Mesothelial cell of epicardium (in vitro differentiated cells): ENCODE measurements at places on chromosomes 4 and X.
A peak's percentile ranks its signal among the peaks of the same experiment; 100 is the strongest.

DNA sequence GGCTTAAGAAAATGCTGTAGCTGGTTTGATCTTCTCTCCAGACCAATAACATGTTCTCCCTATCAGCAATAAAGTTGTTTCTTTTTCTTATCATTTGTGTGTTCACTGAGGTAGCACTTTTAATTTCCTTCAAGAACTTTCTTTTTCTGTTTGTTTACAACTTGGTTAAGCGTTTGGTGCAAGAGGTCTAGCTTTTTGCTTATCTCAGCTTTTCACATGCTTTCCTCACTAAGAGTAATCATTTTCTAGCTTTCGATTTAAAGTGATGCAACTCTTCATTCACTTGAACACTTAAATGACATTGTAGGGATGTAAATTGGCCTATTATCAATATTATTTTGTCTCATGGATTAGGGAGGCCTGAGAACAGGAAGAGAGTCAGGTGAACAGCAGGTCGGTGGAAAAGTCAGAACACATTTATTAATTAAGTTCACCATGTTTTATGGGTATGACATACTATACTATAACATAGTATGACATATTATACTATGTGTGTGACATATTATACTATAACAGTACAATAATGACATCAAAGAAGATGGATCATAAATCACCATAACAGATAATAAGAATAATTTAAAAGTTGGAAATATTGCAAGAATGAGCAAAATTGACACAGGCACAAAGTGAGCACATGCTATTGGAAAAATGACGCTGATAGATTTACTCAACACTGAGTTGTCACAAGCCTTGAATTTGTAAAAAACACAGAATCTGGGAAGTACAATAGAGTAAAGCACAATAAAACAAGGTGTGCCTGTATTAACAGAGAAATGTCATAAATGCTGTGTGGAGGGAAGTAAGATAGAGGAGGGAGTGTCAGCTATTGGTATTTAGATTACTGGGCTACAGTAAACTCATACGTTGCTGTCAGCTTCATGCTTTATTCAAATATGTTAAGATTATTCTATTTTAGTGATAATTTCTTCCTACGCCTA lies 218.6 kb upstream of the SLC7A11 start:
- DNase-seq = no peak

GRCh38 chr4:8129785-8130184 lies 28.8 kb downstream of the ABLIM2 start:
- DNase-seq = no peak

GRCh38 chr4:20195071-20195885 lies 56.4 kb upstream of the SLIT2 start:
- no peak for DNase-seq

GRCh38 chr4:38500433-38500832 lies 163.6 kb upstream of the KLF3 start:
- DNase-seq = no peak

GRCh38 chrX:94097868-94098267 lies 423.9 kb downstream of the FAM133A start:
- DNase-seq = no peak

- DNase-seq = no peak
Measured at GRCh38 chrX:153706799-153707198, 17.4 kb downstream of the BCAP31 start.

DNA sequence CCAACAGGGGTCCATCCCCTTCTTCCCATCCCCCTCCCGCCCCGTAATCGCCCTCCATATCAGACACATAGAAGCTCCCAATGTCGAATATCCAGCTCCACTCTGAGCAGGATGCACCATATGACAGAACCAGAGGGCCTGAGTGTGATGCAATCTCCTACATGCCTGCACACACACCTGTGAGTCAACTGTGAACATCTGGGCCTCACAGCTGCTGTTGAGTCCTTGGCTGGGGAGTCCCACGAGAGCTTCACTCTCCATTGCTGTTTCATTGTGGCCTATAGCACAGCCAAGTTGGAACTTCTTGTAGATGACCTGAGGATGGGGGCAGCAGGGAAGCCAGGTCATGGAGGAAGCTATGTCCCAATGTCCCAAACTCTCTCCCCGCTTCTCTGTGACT lies 8.2 kb downstream of the SLC38A5 start:
- DNase-seq = peak; percentile 5

- DNase-seq = no peak
Measured at GRCh38 chr4:121957266-121957665, 5.4 kb upstream of the TRPC3 start.

DNA sequence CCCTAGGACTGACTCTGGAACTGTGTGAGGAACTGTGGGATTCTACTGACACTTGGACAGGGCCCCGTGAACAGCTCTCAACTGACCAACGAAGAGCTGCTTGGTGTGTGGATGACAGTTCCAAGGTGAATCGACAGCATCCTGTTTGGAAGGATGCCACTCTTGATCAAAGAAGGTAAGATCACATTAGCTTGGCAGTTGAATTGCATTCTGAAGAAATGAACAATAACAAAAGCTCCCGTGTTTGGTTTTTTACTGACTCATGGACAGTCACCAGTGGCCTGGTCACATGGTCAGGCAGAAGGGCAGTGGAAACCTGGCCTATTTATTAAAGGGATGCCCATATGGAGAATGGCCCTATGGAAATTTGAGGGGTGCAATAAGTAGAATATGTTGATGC lies 33.1 kb upstream of the GPR34 start:
- DNase-seq = no peak

DNA sequence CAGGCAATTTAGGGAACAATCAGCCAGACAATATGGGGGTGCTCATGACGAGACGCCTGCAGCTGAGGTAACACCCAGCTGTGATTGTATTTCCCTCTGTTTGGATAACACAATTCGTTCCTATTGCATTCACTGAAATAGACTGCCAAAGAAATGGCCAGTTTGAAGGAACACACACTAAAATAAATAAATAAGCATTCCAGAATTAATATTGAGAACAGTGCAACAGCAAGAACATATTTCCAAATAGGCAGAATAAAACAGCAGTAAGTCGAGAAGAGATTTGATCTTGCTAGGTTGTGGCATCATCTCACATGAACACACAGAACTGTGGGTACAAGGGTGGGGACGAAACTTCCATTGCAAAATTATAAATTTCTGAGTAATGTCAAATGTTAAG lies 133.5 kb upstream of the FAM47B start:
- no peak for DNase-seq

DNA sequence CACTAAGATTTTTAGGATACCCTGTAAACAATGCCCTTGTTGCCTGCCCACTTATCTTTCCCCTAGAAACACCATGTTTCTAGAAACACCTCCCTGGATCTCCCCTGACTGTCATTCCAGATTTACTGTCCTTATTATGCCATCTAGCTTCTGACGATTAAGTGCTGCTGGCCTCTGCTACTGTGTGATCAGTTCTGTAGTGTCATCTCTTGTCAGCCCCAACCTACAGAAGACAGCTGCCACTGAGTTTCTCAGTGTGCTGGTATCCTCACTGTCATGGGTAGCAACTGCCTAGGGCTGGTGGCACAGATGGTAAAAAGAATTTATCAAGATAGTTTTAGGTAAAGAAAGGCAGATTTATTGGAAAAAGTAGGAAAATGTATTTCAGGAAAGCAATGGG lies 68.7 kb upstream of the WWC2 start:
- DNase-seq = no peak

DNA sequence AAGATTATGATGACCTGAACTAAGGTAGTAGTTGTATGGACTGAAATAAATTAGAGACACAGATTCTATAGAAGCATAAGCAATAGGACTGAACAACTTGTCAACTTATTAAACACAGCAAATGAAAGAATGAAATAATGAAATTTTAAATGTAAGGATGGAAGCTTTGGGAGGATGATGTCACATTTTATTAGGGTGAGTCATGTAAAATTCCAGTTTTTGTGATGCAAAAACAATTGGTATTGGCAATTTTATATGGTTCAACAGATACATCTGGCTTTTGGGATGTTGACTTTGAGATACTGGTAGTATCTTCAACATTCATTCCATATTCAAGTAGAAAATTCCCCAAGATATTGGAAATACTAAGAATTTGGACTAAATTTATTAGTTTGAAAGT lies 72.7 kb upstream of the IL15 start:
- no peak for DNase-seq

DNA sequence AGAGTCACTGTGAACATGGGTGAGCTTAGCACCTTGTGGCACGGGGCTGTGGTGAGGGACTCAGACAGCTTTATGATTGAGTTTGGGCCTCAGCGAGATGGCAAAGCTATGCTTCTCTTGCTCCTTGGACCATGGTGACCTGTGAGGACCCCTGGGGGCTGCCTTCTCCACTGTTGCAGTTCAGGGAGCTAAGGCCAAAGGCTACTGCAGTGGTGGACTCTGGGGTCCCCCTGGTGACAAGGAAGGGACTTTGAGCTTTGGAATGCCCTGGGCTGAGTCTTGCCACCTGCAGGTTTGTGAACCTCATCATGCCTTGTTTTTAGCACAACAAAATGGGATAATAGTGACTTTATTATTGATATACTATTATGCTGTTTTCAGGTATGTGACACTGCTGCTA lies 36.5 kb downstream of the TBL1X start:
- DNase-seq = no peak

DNA sequence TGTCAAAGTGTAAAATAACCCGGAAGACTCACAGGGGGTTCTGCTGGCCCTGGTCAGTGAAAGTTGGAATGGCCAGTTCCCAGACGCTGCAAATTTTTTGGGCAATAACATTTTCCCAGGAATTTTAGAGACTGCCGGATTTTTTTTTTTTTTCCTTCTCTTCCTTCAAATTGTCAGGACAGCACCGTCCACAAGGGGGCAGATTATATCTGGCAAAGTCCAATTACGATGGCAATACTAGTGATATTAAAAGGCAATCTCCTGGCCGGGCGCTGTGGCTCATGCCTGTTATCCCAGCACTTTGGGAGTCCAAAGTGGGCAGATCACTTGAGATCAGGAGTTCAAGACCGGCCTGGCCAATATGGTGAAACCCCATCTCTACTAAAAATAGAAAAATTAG lies 20.5 kb downstream of the SLC25A5 start:
- DNase-seq = no peak

DNA sequence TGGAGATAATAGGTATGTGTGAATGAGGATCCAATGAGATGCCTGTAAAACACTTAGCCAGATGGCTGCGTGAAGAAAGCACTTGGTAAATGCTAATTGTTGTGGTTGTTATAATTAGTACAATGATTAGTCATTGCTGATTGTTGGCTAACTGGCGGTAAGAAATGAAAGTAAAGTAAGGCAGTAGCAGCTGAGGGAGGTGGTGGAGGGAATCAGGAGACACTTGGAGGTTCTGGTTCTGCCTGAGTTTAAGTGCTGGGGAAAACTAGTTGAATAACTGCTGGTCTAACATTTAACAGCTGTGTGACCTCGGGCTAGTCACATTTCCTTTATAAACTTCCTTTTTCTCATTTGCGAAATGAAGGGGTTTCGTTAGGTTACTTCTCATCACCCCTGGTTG lies 30.9 kb downstream of the CD38 start:
- DNase-seq = no peak

- no peak for DNase-seq
Measured at GRCh38 chr4:48134081-48134480, at the start of gene TXK. TSS of gene TXK (minus strand) at chr4:48134250. CDS start at chr4:48134170, 80 bp downstream.

GRCh38 chrX:155857561-155857960 lies 23.6 kb upstream of the VAMP7 start:
- DNase-seq = no peak

- DNase-seq = no peak
Measured at GRCh38 chr4:102180046-102180445, 165.2 kb downstream of the SLC39A8 start.

GRCh38 chr4:172899861-172900260 lies 268.8 kb upstream of the GALNT7 start:
- no peak for DNase-seq

- no peak for DNase-seq
Measured at GRCh38 chrX:132474544-132475248, 14.1 kb downstream of the MBNL3 start.

- no peak for DNase-seq
Measured at GRCh38 chr4:54215379-54216077, 13.6 kb upstream of the PDGFRA start.

- DNase-seq = no peak
Measured at GRCh38 chr4:1152290-1152689, 20.1 kb downstream of the SPON2 start.

DNA sequence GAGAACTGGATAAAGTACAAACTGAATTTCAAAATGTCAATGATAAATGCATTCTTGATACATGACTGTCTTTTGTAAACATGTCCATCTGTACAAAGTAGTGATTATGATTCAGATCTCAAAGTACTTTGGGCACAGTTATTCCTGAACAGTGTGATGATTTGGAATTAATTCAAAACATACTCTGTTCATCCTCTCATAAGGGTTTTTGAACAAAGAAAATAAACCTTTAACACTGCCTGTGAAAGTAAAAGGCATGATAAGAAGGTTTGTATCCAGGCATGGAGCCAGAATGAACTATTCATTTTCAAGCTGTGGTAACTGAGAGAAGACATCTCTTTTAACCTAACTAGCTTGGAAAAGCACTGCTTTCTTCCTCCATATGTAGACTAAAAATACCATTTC lies 883 bp upstream of the KLHL4 start:
- DNase-seq = no peak

- DNase-seq = no peak
Measured at GRCh38 chr4:109172301-109172700, 130.2 kb downstream of the COL25A1 start.

DNA sequence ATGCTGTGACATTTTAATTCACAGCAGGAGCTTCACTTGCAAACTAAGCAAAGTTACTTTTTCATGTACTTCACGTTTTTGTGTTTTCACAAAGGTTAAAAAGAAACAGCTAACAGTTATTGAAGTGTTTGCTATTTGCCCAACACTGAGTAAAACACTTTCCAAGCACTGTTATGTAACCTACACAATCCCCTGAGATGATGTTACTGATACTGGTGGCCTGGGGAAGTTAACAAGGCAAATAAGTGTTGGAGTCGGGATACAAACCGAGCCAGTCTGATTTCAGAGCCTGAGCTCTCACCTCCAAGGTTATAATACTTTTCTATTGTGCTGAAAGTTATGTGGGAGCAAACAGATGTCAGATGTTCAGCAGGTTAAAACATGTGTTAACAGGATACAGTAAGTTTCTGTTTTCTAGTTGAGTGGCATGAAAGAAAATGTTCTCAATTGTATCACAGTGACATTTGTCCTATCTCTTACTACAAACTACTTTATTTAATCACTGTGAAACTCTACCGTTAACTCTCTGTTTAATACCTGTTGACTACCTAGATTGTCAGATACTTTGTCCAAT lies 3.9 kb upstream of the CXCL13 start:
- DNase-seq = no peak

GRCh38 chrX:122850326-122850725 lies 333.8 kb upstream of the GRIA3 start:
- no peak for DNase-seq

GRCh38 chr4:29467044-29467717 lies 1253.0 kb upstream of the PCDH7 start:
- no peak for DNase-seq

DNA sequence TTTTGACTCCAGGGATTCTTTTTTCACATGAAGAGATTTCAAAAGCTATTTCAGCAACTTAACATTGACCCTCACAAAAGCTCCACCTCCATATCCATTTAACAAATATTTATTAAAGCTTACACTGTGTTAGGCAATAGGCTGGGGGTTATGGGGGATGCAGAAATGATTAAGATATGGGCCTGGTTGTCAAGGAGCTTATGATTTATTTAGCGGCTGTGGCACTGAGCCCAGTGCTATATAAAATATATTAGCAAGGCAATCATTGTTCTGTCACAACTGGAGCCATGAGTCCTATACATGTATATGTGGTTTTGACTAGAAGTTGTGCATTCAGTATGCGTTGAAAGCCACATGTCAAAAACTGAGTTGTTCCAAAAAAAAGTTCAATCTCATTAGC lies 131.1 kb downstream of the GPC3 start:
- DNase-seq = no peak
